Glutamatergic neuron (in vitro differentiated cells): ENCODE measurements at places on chromosomes 6 and 20. TPM values are rescaled to one million over a fixed set of nuclear protein-coding genes. Genes with fewer than 3 reads are reported as not detected.
A peak's percentile ranks its signal among the peaks of the same experiment; 100 is the strongest.

GRCh38 chr20:33606118-33606771 lies 55.9 kb upstream of the C20orf144 start:
- no peaks in the 10 kb centered on the region for H3K27me3 ChIP-seq
- no peak overlapping the region for H3K4me3 ChIP-seq

DNA sequence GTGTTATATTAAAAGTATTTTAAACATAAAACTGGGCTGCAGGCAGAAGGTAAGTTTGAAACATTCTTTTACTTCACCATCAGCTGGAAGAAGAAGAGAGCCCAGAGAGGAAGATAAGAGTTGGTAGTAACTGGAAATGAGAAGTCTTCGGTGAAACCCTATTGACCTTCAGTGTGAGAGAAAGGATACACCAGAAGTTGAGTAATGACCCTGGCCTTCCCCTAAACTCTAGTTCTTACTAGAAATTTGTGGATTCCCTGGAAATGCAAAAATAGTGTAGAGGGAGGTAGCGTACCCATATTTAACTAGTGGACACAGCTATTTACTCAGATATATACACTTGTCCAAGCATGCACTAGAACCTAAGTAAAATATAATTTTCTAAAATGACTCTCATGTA lies 8.0 kb upstream of the EPM2A start:
- H3K27me3 ChIP-seq, result peaks cover 2% of the 10 kb centered on the region
- H3K4me3 ChIP-seq, result no peak overlapping the region
- no peak overlapping the region for H3K27ac ChIP-seq
- no peak for DNase-seq

SLC29A1 gene
- total RNA-seq, result 20.0 TPM

PPIL6 gene
- 0.83 TPM for total RNA-seq

NFKBIL1 gene
- total RNA-seq, result 29.8 TPM

DNA sequence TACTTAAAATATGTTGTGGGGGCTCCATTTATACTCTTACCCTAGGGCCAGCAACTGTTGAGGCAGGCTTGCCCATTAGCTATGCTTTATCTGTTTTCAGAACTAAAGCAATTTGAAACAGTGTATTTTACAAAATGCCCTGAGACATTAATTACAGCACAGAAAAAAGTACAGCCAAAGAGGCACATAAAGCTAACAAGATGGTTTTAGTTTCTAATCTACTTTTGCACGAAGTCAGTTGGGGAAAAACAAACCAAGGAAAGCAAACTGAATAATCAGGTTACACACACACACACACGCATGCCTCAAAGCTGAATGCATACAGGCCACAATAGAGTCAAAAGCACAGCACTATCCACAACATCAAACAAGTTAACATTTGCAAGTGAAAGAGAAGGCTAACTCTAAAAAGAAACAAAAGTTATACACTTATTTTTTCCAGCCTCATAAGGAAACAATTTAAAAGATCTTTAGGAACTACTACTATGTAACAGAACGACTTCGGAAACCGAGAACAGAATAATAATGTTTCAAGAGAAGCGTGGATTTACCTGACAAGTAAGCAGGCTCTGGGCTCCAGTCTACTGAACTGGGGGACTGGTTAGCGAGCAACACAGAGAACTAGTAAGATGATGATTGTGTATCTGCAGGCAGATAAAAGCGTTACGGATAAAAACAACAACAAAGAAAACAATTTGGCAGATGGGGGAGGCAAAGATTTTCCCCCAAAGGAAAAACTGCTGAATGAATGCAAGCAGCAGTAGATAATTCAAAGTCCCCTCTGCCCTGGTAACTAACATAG lies 1.7 kb downstream of the SYCP2 start:
- peak overlapping the region; percentile 67 for H3K4me3 ChIP-seq
- DNase-seq, result no peak
- no peak overlapping the region for H3K27ac ChIP-seq
- no peaks in the 10 kb centered on the region for H3K27me3 ChIP-seq

DDO gene
- total RNA-seq, result not detected

- no peaks in the 10 kb centered on the region for H3K4me1 ChIP-seq
- H3K4me3 ChIP-seq, result no peak overlapping the region
- DNase-seq, result no peak
- H3K27ac ChIP-seq, result no peak overlapping the region
- peaks cover 10% of the 10 kb centered on the region for H3K36me3 ChIP-seq
Observed at GRCh38 chr6:109373762-109374161, 8.5 kb downstream of the CD164 start.

GRCh38 chr6:39686976-39687375 lies 38.2 kb downstream of the KIF6 start:
- H3K4me3 ChIP-seq, result no peak overlapping the region
- H3K27ac ChIP-seq, result no peak overlapping the region
- DNase-seq, result no peak
- no peaks in the 10 kb centered on the region for H3K4me1 ChIP-seq
- H3K27me3 ChIP-seq, result no peaks in the 10 kb centered on the region

DNA sequence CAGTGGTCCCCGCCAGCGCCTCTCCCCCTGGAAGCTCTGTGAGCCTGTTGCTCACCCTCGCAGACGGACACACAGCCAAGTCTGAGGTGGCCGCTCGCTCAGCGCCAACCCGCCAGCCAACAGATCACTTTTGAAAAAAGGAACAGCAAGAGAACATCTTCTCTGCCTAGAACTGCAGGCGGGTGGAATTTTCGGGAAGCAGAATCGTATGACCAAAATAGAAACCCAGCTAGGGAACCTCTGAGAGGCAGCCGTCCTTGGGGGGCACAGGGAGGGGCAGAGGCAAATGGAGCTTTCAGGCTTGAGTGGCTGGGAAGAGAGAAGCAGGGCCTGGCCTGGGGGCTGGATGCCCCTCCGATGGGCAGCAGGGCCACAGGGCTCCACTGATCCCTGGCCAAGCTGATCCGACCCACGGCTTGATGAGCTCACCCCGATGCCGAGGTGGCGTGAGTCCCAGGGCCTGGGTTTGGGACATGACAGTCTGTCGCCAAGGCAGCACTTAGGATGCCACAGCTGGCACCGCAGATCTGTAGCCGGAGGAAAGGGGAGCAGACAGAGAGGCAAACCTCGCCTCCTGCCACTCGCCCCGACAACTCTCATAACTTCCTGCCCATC lies 9.8 kb downstream of the NFATC2 start:
- no peak for DNase-seq
- no peak overlapping the region for H3K27ac ChIP-seq
- no peak overlapping the region for H3K4me3 ChIP-seq
- H3K36me3 ChIP-seq, result peaks cover 2% of the 10 kb centered on the region

DNA sequence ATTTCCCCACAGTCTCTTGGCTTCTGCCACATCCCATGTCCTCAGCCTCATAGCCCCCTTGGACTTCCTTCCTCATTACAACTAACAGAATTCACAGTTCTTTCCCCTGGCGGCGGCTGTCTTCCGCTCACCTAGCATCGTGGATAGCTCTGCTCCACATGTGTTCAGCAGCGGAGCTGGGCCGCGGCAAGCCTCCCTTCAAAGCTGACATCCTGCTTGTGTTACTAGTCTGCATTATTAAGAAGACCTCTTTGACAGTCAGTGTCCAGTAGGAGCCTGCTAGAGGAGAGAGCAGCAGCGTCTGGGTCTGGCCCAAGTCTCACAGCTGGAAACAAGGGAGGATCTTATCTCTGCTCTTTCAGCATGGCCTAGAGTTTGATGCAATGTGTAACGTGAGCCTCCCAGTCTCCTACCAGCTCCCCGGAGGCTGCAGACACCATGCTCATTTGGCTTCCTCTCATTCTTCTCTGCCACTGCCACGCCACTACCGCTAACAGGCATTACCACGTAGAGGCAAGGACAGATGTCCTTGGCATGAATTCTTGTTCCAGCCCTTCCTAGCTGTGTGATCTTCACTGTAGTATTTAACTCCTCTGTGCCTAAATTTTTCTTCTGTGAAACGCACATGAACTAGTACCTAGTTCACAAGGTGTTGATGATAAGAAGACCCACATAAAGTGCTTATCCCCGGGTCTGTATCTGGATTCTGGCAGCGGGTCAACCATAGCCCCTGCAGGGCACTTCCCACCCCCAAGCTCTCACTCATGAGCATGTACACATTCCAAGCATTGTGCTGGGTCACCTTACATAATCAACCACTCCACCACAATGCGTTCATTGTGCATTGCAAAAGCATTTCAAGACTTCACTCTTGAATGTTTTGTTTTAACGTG lies 107.1 kb upstream of the BACH2 start:
- H3K27me3 ChIP-seq, result peaks cover 3% of the 10 kb centered on the region
- H3K4me1 ChIP-seq, result peaks cover 9% of the 10 kb centered on the region
- H3K27ac ChIP-seq, result no peak overlapping the region
- H3K36me3 ChIP-seq, result no peaks in the 10 kb centered on the region
- DNase-seq, result no peak

- H3K4me1 ChIP-seq, result peaks cover 61% of the 10 kb centered on the region
- H3K4me3 ChIP-seq, result peak overlapping the region; percentile 60
- peaks cover 8% of the 10 kb centered on the region for H3K36me3 ChIP-seq
- no peak for DNase-seq
- peaks cover 6% of the 10 kb centered on the region for H3K27me3 ChIP-seq
Observed at GRCh38 chr20:37867289-37868195, 35.4 kb upstream of the VSTM2L start.

DNA sequence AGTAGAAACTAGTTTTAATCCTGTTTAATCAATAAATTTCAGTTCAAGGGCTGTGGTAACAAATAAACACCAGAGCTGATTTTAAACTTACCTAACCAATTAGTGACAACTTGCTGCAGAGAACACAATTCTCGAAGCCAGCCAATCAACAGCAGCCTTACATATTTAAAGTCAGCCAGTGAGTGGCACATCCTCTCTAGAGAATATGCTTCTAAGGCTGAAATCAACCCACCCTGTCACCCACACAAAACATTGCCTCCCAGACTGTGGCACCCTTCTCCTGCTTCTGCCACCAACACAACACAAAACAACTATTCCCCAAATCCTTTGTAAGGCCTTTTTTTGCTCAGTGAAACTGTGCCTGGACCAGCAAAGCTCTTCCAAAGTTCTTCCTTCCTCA lies 306.0 kb downstream of the EYA4 start:
- H3K27ac ChIP-seq, result no peak overlapping the region
- DNase-seq, result no peak
- peaks cover 31% of the 10 kb centered on the region for H3K4me1 ChIP-seq
- H3K36me3 ChIP-seq, result no peaks in the 10 kb centered on the region
- peaks cover 10% of the 10 kb centered on the region for H3K27me3 ChIP-seq

LST1 gene
- not detected for total RNA-seq

- peaks cover 6% of the 10 kb centered on the region for H3K4me1 ChIP-seq
- no peaks in the 10 kb centered on the region for H3K36me3 ChIP-seq
- no peak overlapping the region for H3K27ac ChIP-seq
- H3K4me3 ChIP-seq, result no peak overlapping the region
- no peak for DNase-seq
Observed at GRCh38 chr20:53092772-53093300, 120.7 kb downstream of the TSHZ2 start.

- DNase-seq, result no peak
- no peak overlapping the region for H3K4me3 ChIP-seq
- H3K27me3 ChIP-seq, result peaks cover 10% of the 10 kb centered on the region
- H3K36me3 ChIP-seq, result peaks cover 18% of the 10 kb centered on the region
- H3K4me1 ChIP-seq, result peaks cover 22% of the 10 kb centered on the region
Observed at GRCh38 chr6:38131527-38131965, 312.0 kb downstream of the ZFAND3 start.

GRCh38 chr20:62890444-62890843 lies 28.8 kb upstream of the TCFL5 start:
- H3K4me1 ChIP-seq, result peaks cover 25% of the 10 kb centered on the region
- no peaks in the 10 kb centered on the region for H3K36me3 ChIP-seq
- no peak overlapping the region for H3K27ac ChIP-seq
- DNase-seq, result no peak
- H3K4me3 ChIP-seq, result no peak overlapping the region

GRCh38 chr6:33147807-33148666 lies 44.2 kb downstream of the COL11A2 start:
- no peak overlapping the region for H3K27ac ChIP-seq
- peaks cover 11% of the 10 kb centered on the region for H3K36me3 ChIP-seq
- no peaks in the 10 kb centered on the region for H3K4me1 ChIP-seq
- H3K4me3 ChIP-seq, result no peak overlapping the region
- DNase-seq, result no peak

TSPO2 gene
- total RNA-seq, result not detected

RBM24 gene
- total RNA-seq, result 4.9 TPM

DNA sequence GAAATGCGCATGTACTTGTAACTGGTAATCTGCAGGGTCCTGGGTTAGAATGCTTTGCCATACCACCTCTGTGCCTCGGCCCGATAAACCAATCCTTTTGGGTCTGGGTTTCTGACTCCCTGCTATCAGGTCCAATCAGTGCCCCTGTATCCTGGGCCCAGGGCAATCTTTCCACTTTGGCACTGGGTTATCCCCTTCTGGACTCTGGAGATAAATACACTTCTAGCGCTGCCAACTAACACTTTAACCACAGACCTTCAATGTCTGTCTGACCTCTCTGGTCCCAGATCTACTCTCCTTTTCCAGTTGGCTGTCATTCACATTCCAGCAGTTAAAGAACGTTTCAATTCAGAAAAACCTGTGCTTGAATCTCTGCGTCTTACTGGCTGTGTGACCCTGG lies 55.3 kb downstream of the DNAAF9 start:
- H3K27ac ChIP-seq, result no peak overlapping the region
- H3K4me1 ChIP-seq, result no peaks in the 10 kb centered on the region
- H3K27me3 ChIP-seq, result no peaks in the 10 kb centered on the region
- no peak overlapping the region for H3K4me3 ChIP-seq
- peaks cover 6% of the 10 kb centered on the region for H3K36me3 ChIP-seq

GRCh38 chr20:63767886-63768285 lies 28.3 kb downstream of the SLC2A4RG start:
- peak overlapping the region; percentile 49 for H3K4me3 ChIP-seq
- H3K27me3 ChIP-seq, result peaks cover 24% of the 10 kb centered on the region
- H3K36me3 ChIP-seq, result peaks cover 22% of the 10 kb centered on the region
- peak overlapping the region; percentile 55 for H3K27ac ChIP-seq
- no peak for DNase-seq

- H3K4me3 ChIP-seq, result peak overlapping the region; percentile 90
- peaks cover 6% of the 10 kb centered on the region for H3K36me3 ChIP-seq
- H3K27ac ChIP-seq, result peak overlapping the region; percentile 53
- H3K4me1 ChIP-seq, result peaks cover 64% of the 10 kb centered on the region
- peaks cover 21% of the 10 kb centered on the region for H3K27me3 ChIP-seq
Observed at GRCh38 chr20:31972471-31973021, 4.6 kb downstream of the XKR7 start.

DNA sequence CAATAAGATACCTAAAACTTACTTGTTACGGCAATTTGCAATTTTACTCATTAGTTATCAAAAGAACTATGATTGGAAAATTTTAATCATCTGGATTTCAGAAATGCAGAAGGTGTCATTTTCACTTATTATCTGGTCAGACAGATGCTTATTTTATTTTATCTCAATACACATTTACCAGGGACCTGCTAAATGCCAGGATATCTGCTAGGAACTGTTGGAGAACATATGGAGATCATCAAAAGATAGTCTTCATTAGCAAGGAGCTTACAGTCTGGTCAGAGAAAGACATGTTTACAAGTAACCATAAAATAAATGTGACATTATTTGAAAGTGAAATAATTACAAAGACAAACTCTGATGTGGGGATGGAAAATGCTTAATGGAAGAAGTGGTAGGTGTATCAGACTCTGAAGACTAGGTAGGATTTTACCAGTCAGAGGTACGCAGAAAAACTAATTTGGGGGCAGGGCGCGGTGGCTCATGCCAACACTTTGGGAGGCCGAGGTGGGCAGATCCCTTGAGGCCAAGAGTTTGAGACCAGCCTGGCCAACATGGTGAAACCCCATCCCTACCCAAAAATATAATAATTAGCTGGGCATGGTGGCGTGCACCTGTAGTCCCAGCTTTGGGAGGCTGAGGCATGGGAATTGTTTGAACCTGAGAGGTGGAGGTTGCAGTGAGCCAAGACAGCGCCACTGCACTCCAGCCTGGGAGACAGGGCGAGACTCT lies 137.8 kb downstream of the MYB start:
- H3K27me3 ChIP-seq, result no peaks in the 10 kb centered on the region
- H3K27ac ChIP-seq, result no peak overlapping the region
- no peaks in the 10 kb centered on the region for H3K4me1 ChIP-seq
- no peaks in the 10 kb centered on the region for H3K36me3 ChIP-seq
